Breast epithelium (tissue), 4 donors: ENCODE measurements at places on chromosomes 13 and 19. TPM values are rescaled to one million over a fixed set of nuclear protein-coding genes. Genes with fewer than 3 reads are reported as not detected.

Gene CFAP97D2
- not detected for total RNA-seq

Gene ZNF575
- total RNA-seq: 0.64 TPM

Gene ZNF560
- not detected for total RNA-seq

Gene LPAR2
- 3.2 TPM for total RNA-seq

Gene SYNE4
- total RNA-seq: 15.5 TPM

Gene ZSWIM9
- 2.9 TPM for total RNA-seq

DNA sequence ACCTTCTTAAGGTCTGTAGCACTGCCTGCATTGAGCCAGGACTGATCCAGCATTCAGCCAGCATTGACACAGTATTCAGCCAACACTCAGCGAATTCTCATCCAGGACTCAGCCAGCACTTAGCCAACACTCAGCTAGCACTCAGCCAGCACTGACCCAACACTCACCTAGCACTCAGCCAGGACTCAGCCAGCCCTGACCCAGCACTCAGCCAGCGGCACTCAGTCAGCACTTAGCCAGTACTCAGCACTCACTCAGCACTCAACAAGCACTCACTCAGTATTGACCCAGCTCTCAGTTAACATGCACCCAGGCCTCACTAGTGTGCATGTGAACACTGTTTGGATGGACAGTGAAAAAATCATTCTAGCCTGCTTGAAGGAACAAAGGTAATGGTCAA, 55.0 kb downstream of the TSHZ3 start:
- no peak overlapping the region for H3K4me3 ChIP-seq
- H3K27me3 ChIP-seq: no peaks in the 10 kb centered on the region
- no peaks in the 10 kb centered on the region for H3K4me1 ChIP-seq
- no peaks in the 10 kb centered on the region for H3K36me3 ChIP-seq
- DNase-seq: no peak

DNA sequence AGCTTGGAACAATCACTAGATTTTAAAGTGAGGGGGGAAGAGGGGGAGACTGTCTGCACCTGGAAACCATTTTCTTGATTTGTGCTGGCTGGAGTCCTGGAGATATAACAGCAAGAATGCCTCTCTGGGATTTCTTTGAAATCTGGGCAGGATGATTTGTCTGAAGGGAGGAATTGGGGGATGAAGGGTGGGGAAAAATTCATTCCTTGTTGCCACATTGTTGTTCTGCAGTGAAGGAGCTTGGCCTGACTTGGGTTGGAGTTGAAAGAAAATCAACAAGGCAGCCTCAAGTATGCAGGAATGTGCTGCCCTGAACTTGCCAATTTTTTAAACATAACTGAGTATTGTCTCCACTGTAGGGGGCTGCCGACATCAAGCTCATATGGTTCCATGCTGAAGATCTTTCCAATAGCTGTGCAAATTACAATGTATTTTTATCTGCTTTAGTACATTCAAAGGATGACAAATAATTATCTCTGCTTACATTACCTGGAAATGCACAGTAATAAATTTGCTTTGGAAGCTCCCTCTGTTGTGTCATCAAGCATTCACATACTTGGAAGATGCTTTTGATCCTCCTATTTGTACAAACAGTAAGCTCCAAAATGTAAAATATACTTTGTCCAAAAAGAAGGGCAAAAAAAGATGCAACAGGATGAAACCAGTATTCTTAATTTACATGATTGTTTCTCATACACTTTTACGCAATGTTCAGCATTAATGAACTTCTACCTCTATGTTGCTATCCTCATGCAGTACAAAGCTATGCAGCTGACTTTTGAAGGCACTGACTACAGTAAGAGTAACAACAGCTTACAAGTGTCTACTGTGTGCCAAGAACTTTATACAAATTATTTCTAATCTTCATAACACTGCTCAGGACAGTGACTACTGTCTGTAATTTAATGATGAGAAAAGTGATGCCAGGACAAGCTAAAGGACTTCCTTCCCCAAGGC, 627.9 kb upstream of the KLF12 start:
- DNase-seq: no peak
- no peaks in the 10 kb centered on the region for H3K36me3 ChIP-seq
- no peak overlapping the region for H3K27ac ChIP-seq
- H3K27me3 ChIP-seq: no peaks in the 10 kb centered on the region

DNA sequence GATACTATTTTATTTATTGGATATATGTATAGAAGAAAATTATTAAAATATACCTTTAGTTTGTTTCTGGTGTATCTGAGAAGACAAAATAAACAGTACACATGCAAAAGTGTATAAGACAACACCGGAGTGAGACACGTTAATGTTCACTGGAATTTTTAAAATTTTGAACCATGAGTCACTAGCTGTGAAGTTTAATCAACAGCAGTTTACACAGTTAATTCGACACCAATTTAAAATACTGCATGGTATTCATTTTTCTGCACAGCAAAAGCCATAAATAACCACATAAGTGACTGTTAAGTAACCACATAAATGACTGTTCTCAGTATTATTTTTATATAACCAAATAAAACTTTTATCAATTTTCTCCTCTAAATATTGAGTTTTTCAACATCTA, 418.7 kb upstream of the NBEA start:
- DNase-seq: no peak
- H3K4me1 ChIP-seq: no peaks in the 10 kb centered on the region
- H3K4me3 ChIP-seq: no peak overlapping the region
- no peaks in the 10 kb centered on the region for H3K36me3 ChIP-seq
- no peaks in the 10 kb centered on the region for H3K27me3 ChIP-seq
- no peak overlapping the region for H3K27ac ChIP-seq

DNA sequence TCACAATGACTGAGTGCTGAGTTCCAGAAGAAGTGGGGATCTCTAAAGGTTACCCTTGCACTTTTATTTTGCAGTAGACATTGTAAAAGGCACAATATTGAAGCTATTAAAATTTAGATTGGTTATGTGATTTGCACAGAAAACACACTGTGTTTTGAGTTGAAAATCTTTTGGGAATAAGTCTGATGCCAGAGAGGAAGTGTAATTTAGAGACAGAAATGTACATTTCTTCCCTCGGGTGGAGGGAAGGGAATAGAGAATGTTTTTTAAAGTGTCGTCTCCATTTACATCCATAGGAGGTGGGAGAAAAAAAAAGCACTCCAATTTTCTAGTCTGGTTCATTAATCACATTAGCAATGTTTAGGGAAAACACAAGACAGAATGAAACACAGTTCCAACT, 465.8 kb downstream of the OLFM4 start:
- no peak overlapping the region for H3K27ac ChIP-seq
- H3K4me3 ChIP-seq: no peak overlapping the region
- no peaks in the 10 kb centered on the region for H3K27me3 ChIP-seq
- H3K36me3 ChIP-seq: no peaks in the 10 kb centered on the region

DNA sequence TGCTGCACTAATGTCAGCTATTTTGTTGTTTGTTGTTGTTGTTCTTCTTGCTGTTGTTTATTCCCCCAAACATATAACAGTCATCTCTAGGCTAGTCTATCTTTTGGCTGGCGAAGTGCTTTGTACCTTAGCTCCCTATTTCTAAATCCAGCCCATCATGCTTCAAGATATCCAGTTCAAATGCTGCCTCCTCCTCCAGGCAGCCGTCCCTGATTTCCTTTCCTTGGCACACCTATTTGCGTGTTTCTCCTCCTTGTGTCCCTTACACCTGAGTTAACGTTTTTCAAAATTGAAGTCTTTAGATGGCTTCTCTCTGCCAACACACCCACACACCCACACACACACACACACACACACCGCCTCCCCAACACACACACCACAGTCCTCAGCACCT, 25.5 kb downstream of the INSR start:
- peak overlapping the region; percentile 5 for H3K27ac ChIP-seq
- DNase-seq: no peak
- no peak overlapping the region for H3K4me3 ChIP-seq
- no peaks in the 10 kb centered on the region for H3K36me3 ChIP-seq
- H3K27me3 ChIP-seq: no peaks in the 10 kb centered on the region

DNA sequence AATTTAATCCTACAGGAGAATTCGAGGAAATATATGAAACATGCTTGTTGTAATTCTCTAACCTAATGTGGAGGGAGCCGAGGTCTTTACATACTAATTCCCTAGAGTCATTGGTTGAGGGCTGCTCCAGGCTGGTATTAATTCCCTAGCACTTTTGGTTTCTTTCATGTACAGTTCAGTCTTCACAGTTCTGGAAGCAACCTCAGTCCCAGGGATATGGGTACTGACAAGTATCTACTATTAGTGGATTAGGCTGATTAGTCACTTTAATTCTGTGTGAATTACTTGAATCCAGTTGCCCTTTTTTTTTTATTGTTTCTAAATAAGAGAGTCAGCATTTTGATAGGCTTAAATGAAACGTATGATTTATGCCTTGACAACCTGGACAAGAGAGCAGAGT, 172.3 kb upstream of the HTR2A start:
- no peaks in the 10 kb centered on the region for H3K4me1 ChIP-seq
- H3K4me3 ChIP-seq: no peak overlapping the region
- H3K27me3 ChIP-seq: no peaks in the 10 kb centered on the region
- no peak overlapping the region for H3K27ac ChIP-seq

GRCh38 chr13:49214917-49215376, 5.2 kb upstream of the MLNR start:
- no peaks in the 10 kb centered on the region for H3K4me1 ChIP-seq
- no peak overlapping the region for H3K27ac ChIP-seq
- no peak overlapping the region for H3K4me3 ChIP-seq

GRCh38 chr19:41553804-41554203, 22.2 kb upstream of the CEACAM21 start:
- H3K27me3 ChIP-seq: no peaks in the 10 kb centered on the region
- DNase-seq: no peak
- H3K27ac ChIP-seq: no peak overlapping the region
- no peaks in the 10 kb centered on the region for H3K36me3 ChIP-seq
- H3K4me3 ChIP-seq: no peak overlapping the region

DNA sequence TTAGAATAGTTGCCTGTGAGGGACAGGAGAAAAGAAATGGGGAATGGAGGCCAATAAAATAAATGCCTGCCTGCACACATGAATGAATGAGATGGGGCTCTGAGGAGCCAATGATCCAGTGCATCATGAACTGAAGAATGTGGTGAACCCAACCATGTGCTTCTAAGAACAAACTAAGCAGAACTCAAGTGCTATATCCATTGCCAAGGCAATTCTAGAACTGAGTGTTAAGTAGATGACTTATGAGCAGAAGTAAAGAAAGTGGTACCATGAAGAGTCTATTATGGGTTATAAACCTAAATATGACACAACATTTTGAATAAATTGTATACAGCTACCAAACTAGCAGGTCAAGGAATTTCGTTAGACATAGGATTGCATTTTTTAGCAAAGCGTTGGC, 186.1 kb downstream of the KATNAL1 start:
- H3K36me3 ChIP-seq: no peaks in the 10 kb centered on the region
- DNase-seq: no peak
- H3K27ac ChIP-seq: no peak overlapping the region
- H3K4me3 ChIP-seq: no peak overlapping the region

DNA sequence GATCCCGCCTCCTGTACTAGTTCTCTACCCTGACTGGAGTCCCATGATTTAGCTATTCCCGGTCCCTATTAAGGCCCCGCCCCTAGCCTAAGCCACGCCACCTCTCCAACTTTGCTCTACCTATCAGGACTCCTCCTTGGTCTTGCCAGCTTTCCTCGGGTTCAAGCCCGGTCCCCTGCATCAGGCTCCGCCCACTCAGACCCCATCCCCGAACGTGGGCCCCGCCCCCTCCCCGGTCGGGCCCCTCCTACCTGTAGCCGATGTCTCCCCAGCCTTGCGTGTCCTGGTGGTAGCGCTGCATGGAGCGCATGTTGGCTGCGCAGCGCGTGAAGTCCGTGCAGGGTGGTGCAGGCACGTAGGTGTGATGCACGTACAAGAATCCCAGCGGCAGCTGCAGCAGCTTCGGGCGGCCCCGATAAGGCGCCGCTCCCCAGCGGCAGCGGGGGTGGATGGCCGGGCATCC, 7.3 kb upstream of the RASAL3 start:
- no peaks in the 10 kb centered on the region for H3K36me3 ChIP-seq
- no peak overlapping the region for H3K27ac ChIP-seq
- H3K27me3 ChIP-seq: peaks cover 30% of the 10 kb centered on the region
- H3K4me1 ChIP-seq: no peaks in the 10 kb centered on the region
- no peak overlapping the region for H3K4me3 ChIP-seq
- no peak for DNase-seq

DNA sequence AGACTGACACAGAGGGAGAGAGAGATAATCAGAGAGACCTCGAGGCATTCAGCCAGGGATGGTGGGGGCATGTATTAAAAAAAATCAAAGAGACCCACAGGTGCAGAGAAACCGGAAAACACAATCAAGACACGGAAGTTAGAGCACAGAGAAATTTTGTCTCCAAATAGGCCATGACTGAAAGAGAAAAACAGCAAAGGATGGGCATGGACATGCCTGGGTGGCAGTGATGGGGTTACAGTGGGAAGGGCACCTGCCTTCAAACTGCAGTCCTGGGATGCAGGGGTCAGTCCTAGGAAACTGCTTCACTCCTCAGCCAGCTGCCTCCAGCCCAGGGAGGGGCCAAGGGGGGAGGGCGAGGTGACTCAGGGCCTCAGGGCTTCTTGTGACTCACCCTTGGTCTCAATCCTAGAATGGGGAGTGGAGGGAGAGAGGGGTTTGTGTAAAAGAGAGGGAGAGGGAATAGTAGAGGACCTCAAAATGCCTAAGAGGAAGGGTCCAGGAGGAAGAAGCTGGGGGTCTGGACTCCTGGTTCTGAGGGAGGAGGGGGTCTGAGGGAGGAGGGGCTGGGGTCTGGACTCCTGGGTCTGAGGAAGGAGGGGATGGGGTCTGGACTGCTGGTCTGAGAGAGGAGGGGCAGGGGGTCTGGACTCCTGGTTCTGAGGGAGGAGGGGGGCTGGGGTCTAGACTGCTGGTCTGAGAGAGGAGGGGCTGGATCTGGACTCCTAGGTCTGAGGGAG, 3.6 kb upstream of the KCNN4 start:
- no peaks in the 10 kb centered on the region for H3K27me3 ChIP-seq
- H3K4me1 ChIP-seq: peaks cover 5% of the 10 kb centered on the region
- no peaks in the 10 kb centered on the region for H3K36me3 ChIP-seq
- no peak for DNase-seq

DNA sequence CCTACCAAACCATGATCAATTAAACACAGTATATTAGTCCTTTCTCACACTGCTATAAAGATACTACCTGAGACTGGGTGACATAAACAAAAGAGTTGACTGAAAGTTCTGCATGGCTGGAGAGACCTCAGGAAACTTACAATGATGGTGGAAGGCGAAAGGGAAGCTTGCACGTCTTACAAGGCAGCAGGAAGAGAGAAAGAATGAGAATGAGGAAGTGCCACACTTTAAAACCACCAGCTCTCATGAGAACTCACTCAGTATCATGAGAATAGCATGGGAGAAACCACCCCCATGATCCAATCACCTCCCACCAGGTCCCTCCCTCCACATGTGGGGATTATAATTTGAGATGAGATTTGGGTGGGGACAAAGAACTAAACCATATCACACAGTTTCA, 324.9 kb upstream of the ZNF507 start:
- no peak overlapping the region for H3K4me3 ChIP-seq
- no peaks in the 10 kb centered on the region for H3K36me3 ChIP-seq
- H3K4me1 ChIP-seq: no peaks in the 10 kb centered on the region
- H3K27me3 ChIP-seq: no peaks in the 10 kb centered on the region
